ENCODE measurements at places on chromosomes 7 and 10.

DNA sequence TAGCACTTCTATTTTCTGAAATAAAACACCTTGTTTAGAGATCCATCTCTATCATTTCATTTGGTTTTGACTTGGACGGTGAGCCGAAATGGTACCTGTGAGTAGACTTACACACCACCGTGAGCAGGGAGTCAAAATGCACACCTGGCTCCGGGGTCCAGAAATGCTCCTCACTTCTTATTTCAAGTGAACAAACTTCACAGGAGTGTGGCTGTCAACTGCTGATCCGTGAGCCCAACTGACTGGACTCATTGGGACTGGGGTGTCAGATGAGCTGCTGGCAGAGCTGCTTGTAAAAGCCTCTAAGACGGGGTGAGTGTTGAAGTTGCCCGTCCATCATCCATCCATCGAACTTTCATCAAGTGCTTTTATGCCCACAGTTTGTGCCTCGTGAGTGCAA, 435.5 kb downstream of the GLRX3 start:
- no peak for DNase-seq

DNA sequence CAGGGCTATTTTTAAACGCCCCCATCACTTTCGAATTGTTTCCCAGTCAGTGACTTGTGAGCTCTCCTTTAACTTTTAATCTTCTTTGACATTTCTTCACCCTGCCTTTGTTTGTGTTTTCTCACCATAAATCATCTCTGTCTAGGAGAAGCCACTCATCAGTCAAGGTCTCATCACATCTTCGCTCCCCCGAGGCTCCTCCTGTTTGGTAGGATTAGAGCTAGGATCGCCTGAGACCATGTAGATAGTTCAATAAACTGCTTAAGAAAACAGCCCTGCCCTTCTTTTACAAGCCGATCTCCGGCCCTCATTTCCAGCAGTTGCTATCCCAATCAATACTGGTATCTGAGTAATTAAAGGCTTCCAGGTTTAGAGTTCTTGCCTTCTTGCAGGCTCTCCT, 472.8 kb upstream of the ADARB2 start:
- no peak for DNase-seq

GRCh38 chr10:61847640-61848039, 53.9 kb upstream of the ARID5B start:
- no peak for DNase-seq

- DNase-seq = no peak
Observed at GRCh38 chr7:155258226-155258560, 39.5 kb upstream of the INSIG1 start.

GRCh38 chr7:28245123-28245878, 64.7 kb upstream of the JAZF1 start:
- DNase-seq = peak; percentile 47

GRCh38 chr7:4135301-4135700, 546.8 kb upstream of the FOXK1 start:
- no peak for DNase-seq

GRCh38 chr7:12889391-12889790, 202.0 kb downstream of the ARL4A start:
- no peak for DNase-seq

- DNase-seq = no peak
Observed at GRCh38 chr7:154795014-154795413, 207.9 kb downstream of the PAXIP1 start.

DNA sequence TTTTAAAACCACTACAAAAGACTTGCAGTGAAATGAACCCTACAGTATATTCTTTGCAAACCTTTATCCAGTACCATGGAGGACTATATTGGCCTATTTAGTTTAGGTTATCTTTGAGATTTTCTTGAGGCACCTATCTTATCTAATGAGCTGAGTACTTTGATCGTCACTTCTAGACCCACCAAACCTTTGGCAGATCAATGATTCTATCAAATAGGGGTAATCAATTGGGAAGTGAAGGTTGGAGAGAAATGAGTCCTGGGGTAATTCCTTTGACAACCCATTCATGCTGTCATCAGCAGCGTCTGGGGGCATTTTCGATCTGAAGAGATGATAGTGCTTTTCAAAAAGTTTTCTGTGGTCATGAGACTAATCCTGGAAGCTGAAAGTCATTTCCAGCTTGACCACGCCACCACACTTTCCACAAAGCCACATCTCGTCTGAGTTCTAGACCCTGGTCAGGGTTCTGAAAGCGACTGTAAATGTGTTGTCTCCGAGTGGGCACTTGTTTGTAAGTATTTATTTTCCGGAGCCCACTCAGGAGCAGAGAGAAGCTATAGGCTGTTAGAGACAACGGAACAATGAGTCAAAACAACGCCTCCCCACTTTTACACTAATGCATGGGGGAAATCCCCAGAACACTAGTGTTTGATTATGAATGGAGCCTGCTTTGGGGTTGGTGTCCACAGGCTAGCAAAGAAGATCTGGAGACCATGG, 4.8 kb downstream of the EGR2 start:
- DNase-seq = no peak

GRCh38 chr7:123230603-123231002, 30.8 kb upstream of the SLC13A1 start:
- DNase-seq = no peak

- no peak for DNase-seq
Observed at GRCh38 chr7:157972914-157973313, 614.7 kb downstream of the PTPRN2 start.

GRCh38 chr10:106043863-106044262, 1120.6 kb downstream of the SORCS1 start:
- no peak for DNase-seq

DNA sequence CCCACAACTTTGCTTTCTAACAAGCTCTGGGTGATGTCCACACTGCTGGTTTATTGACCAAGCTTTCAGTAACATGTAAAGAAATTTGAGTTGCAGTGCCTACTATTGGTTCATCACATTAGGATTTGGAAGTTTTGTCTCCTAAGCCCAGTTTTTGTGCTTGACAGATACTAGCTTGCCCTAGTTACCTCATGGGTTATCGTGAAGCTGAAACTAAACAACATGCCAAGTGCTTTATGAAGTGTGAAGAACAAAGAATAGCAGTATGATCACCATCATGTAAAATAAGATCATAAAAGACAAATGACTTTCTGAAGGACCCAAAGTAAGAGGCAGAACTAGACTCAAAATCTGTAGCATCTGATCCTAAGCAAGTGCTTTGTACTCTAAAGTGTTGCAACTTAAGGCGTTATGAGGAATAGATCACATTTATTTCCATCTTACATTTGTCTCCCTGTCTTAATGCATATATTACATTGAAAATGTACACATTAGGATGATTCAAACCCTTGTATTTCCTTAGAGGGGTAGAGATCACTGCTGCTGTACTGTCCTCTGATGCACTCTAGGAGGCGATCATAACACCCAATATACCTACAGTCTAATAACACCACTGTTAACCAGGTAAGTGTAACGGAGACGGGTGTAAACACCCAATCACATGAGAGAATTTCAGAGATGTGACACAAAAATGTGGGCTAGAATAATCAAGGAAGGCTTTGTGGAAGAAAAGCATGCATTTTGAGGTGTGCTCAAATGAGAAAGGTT, 71.3 kb downstream of the NRCAM start:
- DNase-seq = no peak

DNA sequence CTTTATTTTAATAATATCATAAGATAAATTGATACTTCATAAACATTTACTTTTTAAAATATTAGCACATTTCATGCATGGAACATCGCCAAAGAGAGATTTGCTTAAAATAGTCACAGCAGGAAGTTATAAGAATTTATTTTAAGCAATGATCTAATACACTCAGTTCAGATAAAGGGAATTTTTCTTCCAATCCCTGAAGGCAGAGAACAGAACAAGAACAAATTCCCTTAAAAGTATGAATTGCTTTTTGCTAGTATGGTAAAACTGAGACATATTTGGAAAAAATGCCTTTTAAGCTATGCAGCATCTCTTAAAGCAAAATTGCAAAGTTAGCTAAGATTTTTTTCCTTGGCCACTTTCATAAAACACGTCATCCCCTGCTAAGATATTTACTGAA, 91.0 kb downstream of the SEMA3D start:
- DNase-seq = no peak

DNA sequence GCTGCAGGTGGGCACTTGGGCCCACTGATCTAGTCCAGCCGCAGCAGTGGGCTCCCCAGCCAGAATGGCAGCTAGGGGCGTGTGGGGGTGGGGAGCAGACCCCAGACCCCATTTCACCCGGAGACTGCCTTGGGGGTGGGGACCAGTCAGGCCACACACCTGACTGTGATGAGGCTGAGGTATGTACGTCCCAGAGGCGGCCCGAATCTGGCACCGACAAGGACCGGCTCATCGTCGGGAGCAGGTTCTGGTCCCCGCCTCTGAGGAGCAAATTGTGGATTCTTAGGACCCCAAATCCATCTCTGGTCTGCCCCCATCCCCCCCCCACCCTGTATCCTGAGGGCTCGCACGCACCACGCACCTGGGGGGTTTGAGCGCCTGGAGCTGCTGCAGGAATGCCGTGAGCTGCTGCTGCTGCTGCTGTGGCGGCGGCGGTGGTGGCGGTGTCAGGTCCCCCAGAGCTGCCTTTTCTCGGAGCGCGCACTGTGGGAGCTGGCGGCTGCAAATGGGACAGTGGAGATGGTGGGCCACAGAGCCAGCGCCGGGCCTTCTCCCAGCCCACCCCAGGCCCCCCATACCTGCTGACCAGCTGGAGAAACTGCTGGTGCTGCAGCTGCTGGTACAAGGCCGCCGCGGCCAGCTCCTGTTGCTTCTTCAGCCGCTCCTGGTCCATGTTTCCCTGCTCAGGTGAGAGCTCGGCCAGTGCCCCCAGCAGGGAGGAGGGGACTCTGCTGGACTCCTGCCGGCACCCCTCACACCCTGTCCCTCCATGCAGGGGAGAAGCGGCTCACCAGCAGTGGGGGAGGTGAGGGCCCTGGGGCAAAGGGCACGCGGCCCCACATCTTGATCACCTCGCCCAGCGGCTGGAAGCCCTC, 10.2 kb downstream of the GIGYF1 start:
- DNase-seq = no peak

DNA sequence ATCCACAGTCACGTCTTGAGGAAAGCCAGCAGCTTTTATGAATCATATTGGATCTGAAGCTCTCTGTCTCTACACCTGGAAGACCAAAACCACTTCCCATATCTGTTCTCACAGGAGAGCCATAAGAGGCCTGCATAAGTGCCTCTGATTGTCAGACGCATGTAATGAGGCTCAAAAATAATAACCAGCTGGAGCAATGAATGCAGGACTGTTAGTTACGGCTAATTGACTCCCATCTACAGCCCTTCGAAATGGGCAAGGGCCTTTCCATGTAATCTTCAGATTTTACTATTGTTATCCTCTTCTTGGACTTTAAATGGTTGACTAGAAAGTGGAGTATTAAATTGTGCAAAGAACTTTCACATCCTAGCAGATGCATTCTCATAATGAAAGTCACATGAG, 4.4 kb upstream of the SEMA3C start:
- DNase-seq = no peak

DNA sequence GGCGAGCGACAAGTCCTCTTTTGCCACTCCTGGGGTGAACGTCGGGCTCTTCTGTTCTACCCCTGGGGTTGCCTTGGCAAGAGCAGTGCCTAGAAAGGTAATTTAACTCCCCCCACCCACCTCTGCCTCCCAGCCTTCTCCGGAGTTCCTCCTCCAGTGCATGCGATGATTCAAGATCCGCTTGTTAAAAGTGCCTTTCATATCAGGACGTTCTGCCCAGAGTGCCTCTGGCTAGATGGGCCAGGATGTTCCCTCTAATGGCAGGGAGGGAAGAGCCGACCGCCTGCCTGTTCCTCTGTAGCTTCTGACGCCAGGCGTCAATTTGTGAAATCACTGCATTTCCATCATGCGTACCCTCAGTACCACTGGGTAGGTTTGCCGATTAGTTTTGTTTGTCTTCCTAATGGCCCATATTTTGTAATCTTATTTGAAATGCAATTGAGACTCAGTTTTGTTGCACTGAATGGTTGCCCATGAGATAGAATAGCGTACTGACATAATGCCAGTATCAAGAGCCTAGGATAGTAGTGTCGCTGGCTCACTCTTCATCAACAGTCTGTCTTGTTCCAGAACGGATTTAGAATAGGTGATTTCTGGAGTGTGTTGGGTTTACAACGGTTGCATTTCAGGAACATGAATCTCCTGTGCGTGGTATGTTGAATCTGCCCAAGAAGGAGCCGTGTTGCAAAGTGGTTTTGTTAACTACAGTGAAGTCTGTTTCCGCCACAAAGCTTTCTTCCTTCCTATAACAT, 13.5 kb downstream of the ECHDC3 start:
- no peak for DNase-seq

DNA sequence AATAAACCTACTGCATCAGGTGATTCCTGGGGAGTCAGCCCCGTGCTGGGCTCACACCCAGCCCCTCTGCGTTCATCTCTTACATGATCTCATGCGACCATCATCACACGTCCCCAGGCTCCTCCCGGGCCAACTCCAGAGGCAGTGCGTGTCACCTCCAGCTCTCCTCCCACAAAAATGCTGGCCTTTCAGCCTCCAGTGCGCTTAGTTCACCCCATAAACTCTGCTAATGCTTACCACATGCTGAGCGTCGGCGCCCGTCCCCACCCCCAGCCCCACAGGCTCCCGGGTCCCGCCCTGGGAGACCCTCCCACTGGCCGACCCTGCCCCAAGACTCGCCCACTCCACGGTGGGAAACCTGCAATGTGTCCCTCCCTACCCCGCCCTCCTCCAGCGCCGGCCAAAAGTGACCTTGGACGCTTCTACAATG, 816 bp upstream of the SDK1 start:
- DNase-seq = no peak

DNA sequence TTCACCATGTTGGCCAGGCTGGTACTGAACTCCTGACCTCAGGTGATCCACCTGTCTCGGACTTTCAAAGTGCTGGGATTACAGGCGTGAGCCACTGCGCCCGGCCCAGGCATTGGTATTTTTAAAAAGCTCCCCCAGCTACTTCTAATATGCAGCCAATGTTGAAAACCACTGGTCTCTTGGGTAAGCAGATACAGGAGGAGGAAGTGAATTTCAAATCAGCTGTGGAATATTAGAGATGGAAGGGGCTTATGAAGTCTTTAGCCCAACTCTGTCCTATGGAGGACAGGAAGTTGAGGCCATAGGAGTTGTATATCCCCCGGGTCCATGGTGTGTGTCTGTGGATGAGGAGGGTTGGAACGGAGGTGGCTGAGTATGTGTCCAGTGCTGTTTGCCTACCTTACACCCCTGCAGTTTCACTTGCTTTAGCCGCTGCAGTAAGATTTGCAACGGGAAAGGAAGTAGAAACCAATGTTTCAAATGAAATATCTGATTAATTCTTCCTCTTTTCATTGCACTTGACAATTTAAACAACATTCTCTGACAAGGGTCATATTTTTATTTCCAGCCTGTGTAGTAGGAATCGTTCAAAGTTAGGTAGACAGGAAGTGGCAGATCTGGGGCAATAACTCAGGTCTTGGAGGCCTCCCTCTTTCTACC, 3.4 kb downstream of the PDE6C start:
- no peak for DNase-seq

GRCh38 chr10:35927341-35927740, 285.2 kb upstream of the FZD8 start:
- DNase-seq = no peak

DNA sequence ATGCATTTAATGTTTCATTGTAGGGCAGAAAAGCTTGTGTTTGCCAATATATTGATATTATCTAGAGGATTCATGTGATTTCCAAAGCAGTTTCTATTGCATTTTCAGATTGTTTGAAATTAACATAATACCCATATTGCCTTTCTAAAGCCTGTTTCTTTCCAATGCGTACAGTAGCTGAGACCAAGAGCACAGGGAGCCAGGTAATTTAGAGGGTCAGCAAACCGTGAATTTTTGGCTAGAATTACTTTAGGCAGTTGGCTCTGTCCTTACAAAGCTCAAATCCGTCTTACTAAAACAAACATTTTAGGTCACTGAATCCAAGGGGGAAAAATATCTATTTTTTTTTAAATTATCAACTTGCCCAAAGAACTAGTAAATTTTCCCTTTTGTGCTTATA, 604.9 kb upstream of the ADARB2 start:
- DNase-seq = no peak
